NCI-H1417 treated with DMSO at 0.1 percent for 48 hours (cell line): ENCODE measurements at places on chromosomes 3 and 15.

- DNase-seq: no peak
These were observed 2.2 kb upstream of the ZMAT3 start for GRCh38 chr3:179073816-179074215.

- DNase-seq: no peak
These were observed at the start of gene ADGRG7 for GRCh38 chr3:100609305-100609704. Gene ADGRG7, plus strand, starts transcription at chr3:100609601. Its CDS starts 256 bp downstream, at chr3:100609857.

GRCh38 chr15:56383010-56383409 is 17.8 kb downstream of the TEX9 start:
- no peak for DNase-seq

GRCh38 chr3:20974396-20974795 is 776.6 kb downstream of the ZNF385D start:
- DNase-seq: no peak

GRCh38 chr3:35498506-35499210 is 140.7 kb upstream of the ARPP21 start:
- no peak for DNase-seq

- no peak for DNase-seq
These were observed 36.5 kb downstream of the SLC6A6 start for GRCh38 chr3:14438929-14439328.
